ENCODE measurements at places on chromosomes 3 and 15. TPM values are rescaled to one million over a fixed set of nuclear protein-coding genes. Genes with fewer than 3 reads are reported as not detected.
A peak's percentile ranks its signal among the peaks of the same experiment; 100 is the strongest.

DNA sequence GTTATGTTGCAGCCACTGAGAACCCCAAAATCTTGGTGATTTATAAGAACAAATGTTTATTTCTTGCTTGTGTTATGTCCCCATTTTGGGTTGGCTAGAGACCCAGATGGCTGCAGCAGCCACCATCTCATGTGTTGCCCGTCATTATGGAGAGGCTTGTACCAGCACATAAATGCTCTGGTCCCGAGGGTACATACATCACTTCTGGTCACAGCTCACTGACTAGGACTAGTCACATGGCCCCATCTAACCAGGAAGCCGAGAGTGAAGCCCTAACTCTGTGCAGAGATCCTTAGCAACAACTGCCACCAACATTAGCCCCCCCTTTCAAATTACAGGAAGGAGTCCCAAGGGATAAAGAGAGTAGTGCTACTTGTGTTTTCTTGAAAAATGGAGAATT is 25.5 kb upstream of the HACD2 start:
- no peak for DNase-seq

DNA sequence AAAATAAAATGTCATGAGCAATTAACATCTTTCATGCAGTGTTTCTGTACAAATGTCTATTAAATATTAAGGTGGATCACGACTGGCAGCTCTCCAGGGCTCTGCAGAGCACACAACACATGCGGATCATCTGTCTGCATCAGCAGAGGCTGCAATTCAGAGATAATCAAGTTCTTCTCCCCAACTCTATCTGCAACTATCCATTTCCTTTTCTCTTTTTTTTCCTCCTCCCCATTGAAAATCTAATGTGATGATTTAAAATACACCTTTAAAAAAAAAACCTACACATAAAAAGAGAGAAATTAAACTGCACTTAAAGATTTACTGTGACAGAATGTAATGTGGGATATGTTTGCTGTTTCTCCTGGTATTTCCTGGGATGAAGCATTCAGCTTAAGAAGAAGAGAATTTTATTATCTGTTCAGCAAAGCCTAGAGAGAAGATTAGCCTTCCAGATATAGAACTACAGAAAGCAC is 352.6 kb upstream of the CCDC54 start:
- DNase-seq, result no peak

GRCh38 chr15:55907797-55908196 is 85.6 kb downstream of the NEDD4 start:
- no peak for DNase-seq

The KBTBD13 gene
- not detected for total RNA-seq

GRCh38 chr3:100330651-100331050 is 3.9 kb upstream of the NIT2 start:
- DNase-seq, result no peak

GRCh38 chr3:29274667-29275066 is 6.2 kb upstream of the RBMS3 start:
- no peak for DNase-seq

- no peak for DNase-seq
Observed at GRCh38 chr3:89380016-89380415, 272.6 kb downstream of the EPHA3 start.

The NAA50 gene
- 95.2 TPM for total RNA-seq

The ACKR4 gene
- not detected for total RNA-seq

GRCh38 chr15:89187986-89188514 is 33.3 kb downstream of the RLBP1 start:
- DNase-seq, result no peak

DNA sequence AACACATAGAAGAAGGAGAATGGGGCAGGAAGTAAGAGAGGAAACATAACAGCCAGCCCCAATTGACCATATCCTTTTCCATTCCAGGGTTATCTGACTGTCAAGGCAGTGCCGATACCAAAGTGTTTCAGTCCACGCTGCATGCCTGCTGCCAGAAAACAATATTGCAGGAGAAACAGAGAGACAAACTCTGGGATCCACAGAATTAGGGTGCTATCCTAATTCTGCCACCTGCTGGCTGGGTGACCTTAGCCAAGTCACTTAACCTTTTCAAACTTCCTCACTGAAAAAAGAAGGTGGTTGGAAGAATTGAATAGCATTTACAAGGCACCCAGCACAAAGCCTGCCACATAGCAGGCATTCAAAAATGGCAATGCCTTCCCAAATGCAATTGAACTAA is 32.0 kb downstream of the GLB1 start:
- DNase-seq, result peak; percentile 48

The ANKRD28 gene
- total RNA-seq, result 39.0 TPM

The ATG3 gene
- 65.2 TPM for total RNA-seq

DNA sequence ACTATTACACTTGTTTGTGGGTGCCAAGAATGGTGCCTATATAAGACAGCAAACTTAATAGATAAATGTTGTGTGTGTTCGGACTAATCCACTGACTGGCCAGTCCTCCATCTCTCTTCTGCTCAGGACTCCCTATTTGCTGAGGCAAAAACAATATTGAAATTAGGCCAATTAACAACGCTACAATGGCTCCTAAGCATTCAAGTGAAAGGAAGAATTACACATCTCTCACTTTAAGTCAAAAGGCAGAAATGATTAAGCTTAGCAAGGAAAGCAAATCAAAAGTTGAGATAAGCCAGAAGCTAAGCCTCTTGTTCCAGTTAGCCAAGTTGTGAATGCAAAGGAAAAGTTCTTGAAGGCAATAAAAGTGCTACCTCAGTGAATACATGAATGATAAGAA is 126.9 kb downstream of the CCNL1 start:
- DNase-seq, result no peak

- DNase-seq, result no peak
Observed at GRCh38 chr3:30605005-30605404, 1.4 kb upstream of the TGFBR2 start.

DNA sequence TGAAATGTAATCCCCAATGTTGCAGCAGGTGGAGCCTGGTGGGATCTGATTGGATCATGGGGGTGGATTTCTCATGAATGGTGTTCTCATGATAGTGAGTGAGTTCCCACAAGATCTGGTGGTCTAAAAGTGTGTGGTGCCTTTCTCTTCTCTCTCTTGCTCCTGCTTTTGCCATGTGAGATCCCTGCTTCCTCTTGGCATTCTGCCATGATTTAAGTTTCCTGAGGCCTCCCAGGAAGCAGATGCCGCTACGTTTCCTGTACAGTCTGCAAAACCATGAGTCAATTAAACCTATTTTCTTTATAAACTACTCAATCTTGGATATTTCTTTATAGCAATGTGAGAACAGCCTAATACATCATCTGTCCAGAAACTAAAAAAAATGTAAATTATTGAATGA is 298.3 kb downstream of the MEX3B start:
- DNase-seq, result no peak

GRCh38 chr3:98735761-98736269 is 27.3 kb upstream of the ST3GAL6 start:
- DNase-seq, result no peak

- DNase-seq, result no peak
Observed at GRCh38 chr3:44885618-44886017, 11.2 kb downstream of the TGM4 start.

- no peak for DNase-seq
Observed at GRCh38 chr3:150300388-150300787, 107.7 kb upstream of the TSC22D2 start.

GRCh38 chr3:141878817-141879216 is 2.4 kb downstream of the ATP1B3 start:
- no peak for DNase-seq

GRCh38 chr3:52614689-52615088 is 71.0 kb downstream of the PBRM1 start:
- no peak for DNase-seq

The MED12L gene
- total RNA-seq, result 0.92 TPM

The ZBED2 gene
- total RNA-seq, result 3.6 TPM

The GASK1A gene
- not detected for total RNA-seq

DNA sequence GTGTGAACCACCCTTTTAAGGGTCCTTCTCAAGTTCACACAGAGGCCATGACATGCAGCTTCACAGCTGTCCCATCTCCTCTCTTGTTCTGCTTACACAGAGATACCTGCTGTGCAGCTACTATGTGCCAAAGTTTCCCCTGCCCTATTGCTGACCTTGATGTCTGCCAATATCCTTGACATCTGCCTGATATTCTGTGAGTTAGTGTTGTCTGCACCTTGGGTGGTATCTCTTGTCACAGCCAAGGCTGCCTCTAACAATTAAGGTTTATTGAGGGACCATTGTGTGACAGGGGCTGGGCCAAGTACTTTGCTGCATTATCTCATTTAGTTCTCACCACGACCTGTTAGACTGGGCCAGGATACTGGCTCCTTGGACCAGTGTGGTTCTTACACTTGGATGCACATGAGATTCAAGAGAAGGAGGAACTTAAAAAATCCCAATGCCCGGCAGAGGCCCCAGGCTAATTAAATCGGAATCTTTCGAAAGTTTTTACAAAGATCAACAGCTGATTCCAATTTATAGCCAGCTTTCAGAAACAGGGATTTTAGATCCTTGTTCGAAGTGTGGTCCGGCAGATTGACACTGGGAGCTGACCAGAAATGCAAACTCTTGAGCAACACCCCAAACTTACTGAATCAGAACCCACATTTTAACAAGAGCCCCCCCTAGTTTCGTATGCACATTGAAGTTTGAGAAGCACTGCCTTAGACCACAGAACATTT is 178.6 kb downstream of the SATB1 start:
- DNase-seq, result no peak

The C3orf49 gene
- not detected for total RNA-seq

The CYP8B1 gene
- total RNA-seq, result not detected

The EIF2A gene
- 68.3 TPM for total RNA-seq

The SEMA7A gene
- 3.5 TPM for total RNA-seq

DNA sequence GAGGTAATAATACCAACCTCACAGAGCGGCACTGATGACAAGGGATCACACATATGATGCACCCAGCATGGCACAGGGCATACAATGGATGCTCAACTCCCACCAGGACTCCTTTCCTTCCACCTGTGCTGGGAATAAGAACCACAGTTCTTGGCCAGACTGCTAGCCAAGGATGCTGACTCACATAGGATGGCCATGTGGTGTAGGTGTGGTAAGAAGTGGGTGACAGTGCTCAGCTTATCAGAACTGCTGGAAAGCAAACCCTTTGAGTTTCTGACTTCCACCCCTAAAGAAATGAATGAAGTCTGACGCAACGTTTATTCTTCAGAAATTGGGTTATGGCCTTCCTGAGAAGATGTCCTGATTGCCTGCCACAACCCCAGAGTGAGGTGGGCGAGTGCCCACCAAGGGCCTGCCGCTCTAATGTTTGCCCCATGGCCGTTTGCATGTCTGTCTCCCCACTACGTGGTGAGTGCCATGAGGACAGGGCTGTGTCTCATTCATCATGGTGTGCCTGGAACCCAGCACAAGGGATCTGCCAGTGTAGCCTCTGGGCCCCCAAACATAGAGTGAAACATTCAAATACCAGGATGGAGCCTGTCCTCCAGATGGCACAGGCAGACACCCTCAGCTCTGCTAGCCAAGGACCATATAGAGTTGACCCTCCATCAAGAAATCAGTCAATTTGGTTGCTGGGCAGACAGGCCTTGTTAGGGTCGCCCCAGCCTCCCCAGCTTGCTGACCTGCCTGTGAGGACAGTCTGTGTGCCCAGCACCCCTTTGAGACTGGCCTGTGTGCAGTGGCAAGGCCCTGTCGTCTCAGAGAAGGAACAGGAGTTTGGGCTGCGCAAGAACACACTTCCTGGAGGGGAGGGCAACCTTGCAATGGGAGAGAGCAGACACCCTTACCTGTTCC is 57.6 kb upstream of the SLCO2A1 start:
- no peak for DNase-seq

DNA sequence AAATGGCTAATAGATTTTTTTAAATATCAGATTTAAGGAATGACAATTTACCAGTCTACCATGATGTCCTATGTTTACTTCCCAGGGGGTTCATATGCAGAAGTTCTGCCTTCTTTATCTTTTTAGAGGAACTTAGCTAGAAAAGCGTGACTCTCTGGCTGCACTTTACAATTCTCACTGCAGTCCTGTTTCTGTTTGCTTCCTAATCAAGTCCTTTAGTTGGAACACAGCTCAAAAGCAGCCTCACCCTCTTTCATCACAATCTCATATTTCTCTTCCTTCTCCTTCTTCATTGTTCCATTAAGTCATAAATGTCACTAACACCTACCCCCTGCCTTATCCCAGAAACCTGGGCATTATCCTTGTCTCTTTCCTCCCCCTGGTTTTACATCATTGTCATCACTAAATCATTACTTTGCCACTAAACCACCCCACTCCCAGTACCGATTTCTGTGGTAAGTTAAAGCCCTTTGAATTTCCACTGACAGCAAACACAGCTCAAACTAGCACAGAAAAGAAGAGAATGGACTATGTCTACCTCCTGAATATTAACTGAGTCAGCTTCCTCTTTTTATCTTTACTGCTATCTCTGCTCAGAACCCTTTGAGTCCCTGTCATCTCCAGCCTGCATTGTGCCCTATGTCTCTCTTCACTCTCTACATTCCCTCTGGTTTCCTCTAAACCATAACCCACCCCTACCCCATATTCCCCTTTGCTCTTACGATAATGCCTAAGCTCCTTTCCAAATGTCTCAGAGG is 13.8 kb upstream of the PPP4R2 start:
- DNase-seq, result no peak

The EFCAB12 gene
- 0.69 TPM for total RNA-seq

The KCNAB1 gene
- total RNA-seq, result not detected

DNA sequence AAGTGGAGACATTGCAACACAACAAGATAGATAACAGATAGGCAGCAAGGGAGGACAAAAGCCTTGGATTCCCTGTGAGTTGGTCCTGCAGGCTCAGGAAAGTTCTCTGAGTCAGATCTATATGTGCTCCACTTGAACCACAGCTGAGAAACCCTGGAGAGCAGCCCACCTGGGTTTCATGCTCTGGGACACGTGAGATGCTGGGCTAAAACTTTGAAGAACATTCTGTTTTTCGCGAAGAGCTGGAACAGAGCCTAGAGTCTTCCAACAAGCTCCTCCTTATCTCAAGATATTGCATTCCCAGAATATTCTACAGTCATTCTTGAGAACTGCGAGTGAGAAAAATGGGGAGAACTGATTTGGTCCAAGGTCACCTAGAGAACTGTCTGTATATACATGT is 583.0 kb upstream of the ROBO1 start:
- no peak for DNase-seq

DNA sequence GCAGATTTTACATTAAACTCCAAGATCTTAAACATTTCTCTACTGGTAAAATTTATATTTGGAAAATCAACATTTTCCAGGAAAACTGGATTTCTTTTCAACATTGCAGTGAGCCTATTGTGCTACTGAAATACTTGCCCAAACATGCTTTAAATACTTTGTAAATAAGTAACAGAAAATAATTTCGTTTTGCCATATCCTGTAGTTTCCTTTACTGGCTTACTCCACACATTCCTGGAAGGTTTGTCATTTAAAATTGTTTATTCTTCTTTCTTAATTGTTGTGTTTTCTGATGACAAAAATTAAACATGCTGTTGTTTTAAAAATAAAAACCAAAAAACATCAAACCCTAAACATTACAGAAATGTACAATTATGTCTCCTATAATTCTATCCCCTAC is 22.0 kb downstream of the ACAD11 start:
- no peak for DNase-seq

GRCh38 chr3:122100591-122101463 is 45.7 kb downstream of the CD86 start:
- peak; percentile 51 for DNase-seq

The MITF gene
- total RNA-seq, result not detected

The SIDT1 gene
- total RNA-seq, result 31.6 TPM
